ENCODE measurements at places on chromosomes 2 and 18.

DNA sequence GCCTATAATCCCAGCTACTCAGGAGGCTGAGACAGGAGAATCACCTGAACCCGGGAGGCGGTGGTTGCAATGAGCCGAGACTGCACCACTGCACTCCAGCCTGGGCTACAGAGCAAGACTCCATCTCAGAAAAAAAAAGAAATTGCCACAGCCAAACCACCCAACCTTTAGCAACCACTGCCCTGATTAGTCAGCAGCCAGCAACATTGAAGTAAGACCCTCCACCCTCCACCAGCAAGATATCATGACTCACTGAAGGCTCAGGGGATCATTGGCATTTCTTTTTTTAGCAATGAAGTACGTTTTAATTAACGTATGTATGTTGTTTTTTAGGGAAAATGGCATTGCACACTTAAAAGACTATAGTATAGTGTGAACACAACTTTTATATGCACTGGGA is 349.1 kb upstream of the ACVR2A start:
- DNase-seq: no peak

DNA sequence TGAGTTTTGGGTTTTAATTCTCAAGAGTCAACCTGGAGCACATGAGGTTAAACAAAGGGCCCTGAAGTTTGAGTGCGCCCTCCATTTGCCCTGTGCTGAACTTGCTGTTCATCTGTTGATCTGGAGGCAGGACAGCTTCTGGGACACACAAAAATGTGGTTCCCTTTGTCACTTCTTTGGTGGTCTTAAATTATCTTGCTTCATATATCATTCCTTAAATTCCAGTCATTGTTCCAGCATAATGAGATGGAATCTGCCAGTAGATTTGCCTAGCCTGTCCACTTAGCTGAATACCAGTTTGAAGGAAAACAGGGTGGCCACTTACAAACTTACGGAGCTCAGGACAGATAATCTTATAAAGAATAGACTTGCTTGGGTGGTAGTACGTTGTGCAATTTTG is 916 bp downstream of the CETN1 start:
- DNase-seq: no peak

DNA sequence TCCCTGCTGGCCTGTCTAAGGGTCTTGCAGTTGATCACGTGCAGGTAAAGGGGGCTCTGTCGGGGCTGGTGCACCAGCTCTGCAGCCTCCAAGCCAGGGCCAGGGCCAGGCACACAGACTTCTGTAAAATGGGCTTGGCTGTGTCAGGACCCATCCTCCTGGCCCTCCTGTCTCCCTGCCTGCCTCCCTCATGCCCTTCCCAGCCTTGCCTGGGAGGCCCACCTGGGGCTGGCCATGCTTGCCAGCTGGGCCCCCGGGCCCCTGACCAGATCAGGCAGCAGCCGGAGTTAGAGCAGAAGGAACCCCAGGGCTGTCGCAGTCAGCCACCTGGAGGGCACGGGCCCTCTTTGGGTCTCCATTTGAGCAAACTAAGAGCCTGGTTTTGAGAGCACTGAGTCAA is 2.0 kb downstream of the SLC66A3 start:
- no peak for DNase-seq

DNA sequence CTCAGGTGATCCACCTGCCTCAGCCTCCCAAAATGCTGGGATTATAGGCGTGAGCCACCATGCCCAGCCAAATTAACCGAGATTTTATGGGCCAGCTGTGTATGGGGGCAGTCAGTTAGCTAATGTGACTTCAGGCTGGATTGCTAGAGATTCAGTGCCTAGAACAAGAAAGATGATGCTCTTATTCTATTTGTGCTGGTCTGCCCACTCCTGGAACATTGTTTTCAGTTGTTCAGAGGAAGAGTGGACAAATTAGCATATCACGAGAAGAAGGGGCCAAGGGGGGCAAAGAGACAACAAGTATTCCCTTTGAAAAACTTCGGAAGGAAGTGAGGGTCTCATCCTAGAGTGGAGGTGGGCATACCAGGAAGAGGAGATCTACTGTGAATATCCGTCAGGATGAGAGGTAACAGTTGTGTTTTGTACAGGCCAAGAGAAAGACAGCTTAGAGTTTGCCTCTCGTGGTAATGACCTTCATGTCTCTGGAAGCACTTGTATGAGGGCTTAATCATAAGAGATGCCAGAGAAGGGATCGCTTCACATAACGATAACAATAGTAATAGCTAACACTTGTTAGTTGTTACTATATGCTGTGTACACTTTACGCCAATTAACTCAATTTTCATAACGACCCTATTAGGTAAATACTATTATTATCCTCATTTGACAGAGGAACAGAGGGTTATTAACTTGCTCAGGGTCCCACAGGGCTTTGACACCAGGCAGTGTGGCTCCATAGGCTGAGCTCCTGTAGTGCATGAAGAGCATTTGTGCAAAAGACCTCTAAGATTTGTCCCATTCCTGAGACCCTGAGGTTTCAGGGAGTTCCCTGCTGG is 138.3 kb downstream of the DDX1 start:
- DNase-seq: no peak

- no peak for DNase-seq
These were observed 156.1 kb upstream of the ID2 start for GRCh38 chr2:8525582-8526402.

DNA sequence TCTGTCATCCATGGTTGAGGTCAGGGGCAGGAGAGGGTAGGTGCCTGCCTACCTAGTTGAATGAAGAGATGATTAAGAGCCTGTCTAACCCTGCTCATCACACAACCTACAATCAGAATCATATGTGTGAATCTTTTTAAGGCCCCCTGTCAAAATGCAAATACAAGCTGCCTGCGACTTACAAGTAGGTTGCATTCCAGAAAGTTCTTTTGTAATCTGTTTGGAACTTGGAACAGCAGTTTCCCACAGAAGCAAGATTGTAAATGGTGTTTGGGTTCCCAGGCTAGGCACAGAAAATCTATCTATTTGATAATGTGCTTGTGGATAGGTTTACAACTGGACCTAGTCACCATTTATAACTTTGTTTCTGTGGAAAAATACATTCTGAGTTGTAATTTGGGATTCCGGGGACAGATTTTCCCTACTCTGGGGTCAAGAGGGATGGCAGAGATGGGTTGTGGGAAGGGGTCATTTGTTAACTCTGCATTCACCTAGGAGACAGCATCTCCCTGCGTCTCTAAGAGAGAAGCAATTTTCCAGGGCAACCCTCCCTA is 4.4 kb downstream of the LIPG start:
- no peak for DNase-seq

GRCh38 chr2:140596447-140596846 is 1534.4 kb downstream of the LRP1B start:
- DNase-seq: no peak

DNA sequence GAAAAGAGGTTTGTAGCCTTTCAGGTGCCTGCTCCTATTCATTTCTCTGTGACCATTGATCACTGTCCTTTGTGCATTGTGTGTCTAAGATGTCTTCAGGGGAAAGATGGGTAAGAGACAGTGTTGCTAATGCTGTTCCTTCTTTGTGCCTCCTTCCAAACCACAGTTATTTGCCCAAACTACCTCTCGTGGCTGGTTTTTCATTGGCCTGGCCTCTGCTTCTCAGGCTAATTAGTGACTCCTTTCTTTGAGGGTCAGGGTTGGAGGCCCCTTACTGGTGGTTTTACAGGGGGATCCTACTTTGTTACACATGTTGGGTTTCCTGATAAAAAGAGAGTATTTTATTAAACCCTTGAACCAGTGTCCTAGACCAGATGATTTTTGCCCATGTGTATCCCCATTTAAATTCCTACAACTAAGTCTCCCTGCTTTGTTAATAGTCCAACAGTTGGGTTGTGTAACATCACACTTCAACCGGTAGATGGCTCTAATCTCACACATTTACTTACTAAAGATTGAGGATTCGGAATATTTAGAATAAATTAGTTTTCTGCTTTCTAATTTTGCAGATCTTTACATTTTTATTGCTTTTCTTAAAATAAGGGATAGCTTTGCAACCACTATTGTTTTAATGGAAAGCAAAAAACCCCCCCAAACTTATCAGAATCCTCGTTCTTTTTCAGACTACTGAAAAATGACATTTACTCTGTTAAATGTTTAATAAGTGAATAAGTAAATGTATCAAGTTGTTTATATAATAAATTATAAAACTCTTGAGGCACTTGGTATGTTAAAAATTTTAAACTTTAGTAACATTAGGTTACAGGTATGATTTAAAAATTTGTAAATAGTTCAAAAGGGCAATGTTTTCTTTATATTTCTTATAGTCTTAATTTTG is 2.4 kb downstream of the MARS2 start:
- no peak for DNase-seq
